ENCODE measurements at places on chromosomes 6 and 20.

GRCh38 chr6:72182337-72183246, 296.2 kb downstream of the RIMS1 start:
- peak; percentile 31 for DNase-seq

- no peak for DNase-seq
Measured at GRCh38 chr6:30418448-30418847, 70.9 kb upstream of the HLA-E start.

GRCh38 chr6:44657206-44657819, 269.8 kb downstream of the CDC5L start:
- DNase-seq, result no peak

- no peak for DNase-seq
Measured at GRCh38 chr6:18530201-18530600, 143.1 kb downstream of the RNF144B start.

- no peak for DNase-seq
Measured at GRCh38 chr6:17908831-17909230, 78.6 kb downstream of the KIF13A start.

- no peak for DNase-seq
Measured at GRCh38 chr20:57930351-57930750, 220.5 kb upstream of the PMEPA1 start.

GRCh38 chr20:49569411-49570115, 1.6 kb upstream of the PTGIS start:
- no peak for DNase-seq

GRCh38 chr6:12602342-12602741, 114.2 kb upstream of the PHACTR1 start:
- no peak for DNase-seq

GRCh38 chr6:340186-340955, 48.1 kb downstream of the DUSP22 start:
- no peak for DNase-seq

DNA sequence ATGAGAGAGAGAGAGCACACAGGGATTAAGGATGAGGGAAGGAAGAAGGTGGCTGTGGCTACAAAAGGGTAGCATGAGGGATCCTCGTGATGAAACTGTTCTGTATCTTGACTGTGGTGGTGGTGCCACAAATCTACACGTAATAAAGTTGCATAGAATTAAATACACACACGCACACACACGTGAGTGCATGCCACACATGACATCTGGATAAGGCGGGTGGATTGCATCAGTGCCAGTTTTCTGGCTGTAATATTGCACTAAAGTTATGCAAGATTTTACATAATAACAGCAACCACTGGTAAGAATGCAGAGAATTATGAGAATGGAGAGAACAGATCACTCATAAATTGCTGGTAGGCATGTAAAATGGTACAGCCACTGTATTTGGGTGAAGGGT, 16.9 kb upstream of the STK35 start:
- DNase-seq, result no peak

GRCh38 chr20:24954151-24954550, 5.1 kb downstream of the CST7 start:
- DNase-seq, result no peak

DNA sequence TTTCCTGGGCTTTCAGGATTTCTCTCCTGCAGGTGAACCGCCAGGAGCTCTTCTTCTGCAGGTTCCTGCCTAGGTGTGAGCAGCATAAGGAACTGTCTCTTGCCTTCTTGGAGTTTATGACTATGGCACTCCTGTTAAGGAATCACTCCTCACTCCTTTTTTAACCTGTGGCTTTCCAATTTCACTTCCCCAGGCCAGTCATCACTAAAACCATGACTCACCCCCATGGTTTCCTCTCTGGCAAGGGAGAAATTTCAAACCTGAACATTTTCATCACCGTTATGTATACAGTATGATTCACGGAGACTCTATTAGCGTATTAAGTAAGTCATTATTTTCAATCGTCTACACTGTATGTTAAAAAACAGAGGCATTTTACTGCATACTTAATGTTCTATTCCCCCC, 78.2 kb upstream of the ARID1B start:
- peak; percentile 79 for DNase-seq

DNA sequence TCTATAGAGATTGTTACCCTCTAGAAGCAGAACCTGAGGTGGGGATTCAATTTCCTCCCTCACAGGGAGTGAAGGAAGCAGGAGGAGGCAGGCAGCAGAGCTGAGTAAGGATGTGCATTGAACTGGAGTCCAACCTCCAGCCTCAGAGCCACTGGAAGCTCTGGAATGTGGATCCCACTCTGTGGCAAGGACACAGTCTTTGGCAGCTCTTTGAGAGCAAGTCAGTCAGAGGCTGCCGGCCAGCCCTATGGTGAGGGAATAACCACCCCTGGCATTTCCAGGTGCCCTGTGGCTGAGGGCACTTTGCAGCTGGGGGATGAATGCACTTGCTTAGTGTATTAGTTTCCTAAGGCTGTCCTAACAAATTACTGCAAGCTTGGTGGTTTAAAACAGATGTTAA, 37.2 kb downstream of the EBF4 start:
- no peak for DNase-seq

GRCh38 chr20:33064572-33065287, 11.0 kb downstream of the BPIFB3 start:
- no peak for DNase-seq

GRCh38 chr6:14673201-14673600, 555.6 kb downstream of the CD83 start:
- DNase-seq, result peak; percentile 81

DNA sequence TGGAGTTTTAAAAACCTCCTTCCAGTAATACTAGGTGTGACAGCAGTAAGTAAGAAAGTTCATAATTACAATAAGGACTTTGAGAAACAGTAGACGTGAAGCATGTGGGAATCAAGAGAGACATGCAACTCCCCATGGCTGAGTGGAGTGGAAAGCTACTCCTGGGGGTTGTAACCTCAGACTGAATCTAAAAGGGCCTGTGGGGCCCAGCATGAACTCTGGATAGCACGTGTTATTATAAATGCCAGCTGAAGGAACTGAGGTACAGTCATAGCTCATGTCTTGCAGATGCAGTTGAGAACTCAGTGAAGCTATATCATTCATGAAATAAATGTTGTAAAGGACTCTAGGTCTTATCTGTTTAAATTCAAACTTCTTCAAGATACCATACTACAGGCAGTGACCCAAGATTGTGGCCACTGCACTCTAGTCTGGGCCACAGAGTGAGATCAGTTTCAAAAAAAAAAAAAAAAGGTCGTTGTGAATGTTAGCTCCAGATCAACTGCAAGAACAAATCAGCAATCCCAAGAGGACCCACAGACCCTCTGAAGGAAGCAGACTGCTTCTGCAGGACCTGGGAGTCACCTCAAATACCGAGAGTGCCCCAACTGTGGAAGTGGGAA, 189.3 kb downstream of the TRDN start:
- DNase-seq, result no peak

GRCh38 chr6:142946924-142947713, 2.1 kb upstream of the HIVEP2 start:
- peak; percentile 70 for DNase-seq

GRCh38 chr20:23346002-23346401, 4.6 kb upstream of the NXT1 start:
- no peak for DNase-seq

DNA sequence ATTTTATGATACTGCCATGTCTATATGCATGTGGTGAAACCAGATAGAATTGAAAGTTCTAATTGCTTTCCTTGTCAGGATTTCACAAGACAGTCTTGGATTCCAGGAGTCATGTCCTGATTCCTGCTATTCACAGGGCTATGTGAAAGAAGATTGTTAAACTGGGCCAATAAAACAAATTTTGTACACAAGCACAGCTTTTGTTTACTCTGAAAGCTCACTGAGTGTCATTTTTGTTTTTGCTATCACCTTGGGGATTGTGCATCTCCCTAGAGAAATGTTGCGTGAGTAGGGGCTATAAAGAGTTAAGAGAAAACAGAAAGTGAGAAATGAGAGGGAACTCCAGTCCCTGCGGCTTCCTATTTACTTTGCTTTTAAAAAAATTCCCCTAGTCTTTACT, 627.5 kb downstream of the PKHD1 start:
- DNase-seq, result no peak

- DNase-seq, result no peak
Measured at GRCh38 chr20:40313730-40314129, 375.3 kb downstream of the MAFB start.

DNA sequence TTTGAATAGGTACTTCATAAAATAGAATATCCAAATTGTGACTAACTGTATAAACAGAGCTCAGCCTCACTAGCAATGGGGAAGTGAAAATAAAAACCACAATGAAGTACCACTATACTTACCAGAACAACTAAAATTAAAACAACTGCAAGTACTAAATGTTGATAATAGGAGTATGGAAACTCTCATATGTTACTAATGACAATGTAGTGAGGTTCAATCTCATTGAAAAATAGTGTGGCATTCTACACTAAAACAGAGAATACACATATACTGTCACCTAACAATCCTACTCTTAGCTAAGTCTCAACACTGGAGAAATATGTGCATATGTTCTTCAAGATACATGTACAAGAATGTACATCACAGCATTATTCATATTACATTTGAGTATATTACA, 132.0 kb upstream of the CARMIL1 start:
- DNase-seq, result no peak

DNA sequence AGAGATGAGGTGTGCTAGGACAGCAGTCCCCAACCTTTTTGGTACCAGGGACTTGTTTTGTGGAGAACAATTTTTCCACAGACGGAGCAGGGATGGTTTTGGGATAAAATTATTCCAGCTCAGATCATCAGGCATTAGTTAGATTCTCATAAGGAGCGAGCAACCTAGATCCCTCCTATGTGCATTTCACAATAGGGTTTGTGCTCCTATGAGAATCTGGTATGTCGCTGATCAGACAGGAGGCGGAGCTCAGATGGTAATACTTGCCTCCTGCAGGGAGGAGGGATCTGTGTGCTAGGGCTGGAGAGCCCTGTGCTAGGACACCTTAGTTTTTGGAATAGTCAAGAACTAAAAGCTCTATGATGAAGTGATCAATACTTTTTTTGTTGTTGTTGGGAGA, 2.5 kb downstream of the SMIM13 start:
- DNase-seq, result peak; percentile 65

GRCh38 chr6:121677571-121677970, 242.1 kb downstream of the GJA1 start:
- no peak for DNase-seq

- peak; percentile 93 for DNase-seq
Measured at GRCh38 chr6:113352029-113352801, 504.9 kb upstream of the MARCKS start.

- no peak for DNase-seq
Measured at GRCh38 chr20:10940941-10941340, 267.1 kb upstream of the JAG1 start.

- no peak for DNase-seq
Measured at GRCh38 chr6:15577550-15578171, 85.2 kb downstream of the DTNBP1 start.

All from EL (cell line).